IPS DF 6.9 (cell line): ENCODE measurements at places on chromosomes 5 and 9.

DNA sequence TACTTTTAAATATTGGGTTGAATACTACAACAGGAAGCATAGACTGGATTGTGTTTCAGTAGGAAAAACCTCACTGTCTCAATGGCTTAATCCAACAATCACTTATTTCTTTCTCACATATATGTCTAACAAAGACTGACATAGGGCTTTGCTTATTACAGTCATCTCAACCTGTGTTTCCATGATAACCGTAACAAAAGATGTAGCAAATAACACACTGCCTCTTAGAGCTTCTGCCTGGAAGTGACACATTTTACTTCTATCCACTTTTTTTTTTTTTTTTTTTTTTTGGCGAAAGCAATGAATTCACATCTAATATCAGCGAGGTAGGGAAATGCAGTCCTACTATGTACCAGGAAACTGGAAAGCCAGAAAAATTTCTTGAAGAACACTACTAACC is 204.9 kb upstream of the CDKN2B start:
- no peaks in the 10 kb centered on the region for H3K4me1 ChIP-seq
- H3K27me3 ChIP-seq = no peaks in the 10 kb centered on the region
- H3K36me3 ChIP-seq = no peaks in the 10 kb centered on the region
- DNase-seq = no peak

DNA sequence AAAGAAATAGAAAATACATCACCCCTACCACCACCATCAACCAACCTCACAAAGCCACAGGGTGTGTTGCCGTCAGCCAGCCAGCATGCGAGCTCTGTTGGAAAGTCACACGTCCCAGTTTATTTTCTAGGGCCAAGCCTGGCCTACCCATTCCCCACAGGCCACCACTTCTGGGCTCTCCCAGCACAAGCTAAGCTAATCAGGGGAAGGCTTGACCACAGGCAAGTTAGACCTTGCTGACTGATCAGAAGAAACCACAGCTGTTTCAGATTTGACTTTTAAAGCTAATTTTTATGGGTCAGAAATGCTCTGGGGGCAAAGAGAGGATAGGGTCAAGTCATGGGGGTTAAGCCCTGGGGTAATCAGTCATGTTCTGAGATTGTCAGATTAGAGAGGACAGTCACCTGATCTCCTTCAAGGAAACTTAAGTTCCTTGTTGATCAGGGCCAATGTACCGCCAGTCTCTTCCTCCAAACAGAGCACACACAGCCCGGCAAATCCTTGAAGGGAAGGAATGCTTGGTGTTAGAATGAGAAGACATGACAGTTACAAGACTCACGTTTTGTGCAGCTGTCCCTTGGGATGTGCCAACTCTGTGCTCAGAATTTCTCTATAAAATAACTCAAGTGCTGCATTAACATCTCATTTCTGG is 7.6 kb downstream of the SHB start:
- H3K36me3 ChIP-seq = no peaks in the 10 kb centered on the region
- H3K27me3 ChIP-seq = no peaks in the 10 kb centered on the region
- H3K27ac ChIP-seq = no peak overlapping the region

GRCh38 chr9:93294011-93294410 is 110.1 kb downstream of the WNK2 start:
- H3K36me3 ChIP-seq = peaks cover 3% of the 10 kb centered on the region; the same call in 1 of the 2 replicates
- H3K27me3 ChIP-seq = no peaks in the 10 kb centered on the region
- H3K4me3 ChIP-seq = no peak overlapping the region
- DNase-seq = no peak
- H3K27ac ChIP-seq = no peak overlapping the region
- H3K4me1 ChIP-seq = no peaks in the 10 kb centered on the region

DNA sequence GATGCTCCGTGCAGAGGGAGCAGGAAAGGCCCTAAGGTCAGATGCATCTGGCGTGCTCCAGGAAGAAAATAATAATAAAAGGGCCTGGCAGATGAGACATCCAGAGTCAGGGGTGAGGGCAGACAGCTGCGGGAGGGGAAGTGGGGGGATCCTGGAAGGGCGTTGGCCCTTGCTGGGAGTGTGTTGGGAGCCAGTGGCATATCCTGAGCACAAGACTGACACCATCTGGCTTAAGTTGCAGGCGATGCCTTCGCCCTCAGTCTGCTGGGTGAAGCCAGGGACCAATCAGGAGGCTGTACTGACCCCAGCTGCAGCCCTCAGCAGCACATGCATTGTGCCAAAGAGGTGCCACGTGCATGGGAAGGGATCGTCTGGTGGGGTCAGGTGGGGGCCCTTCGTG is 3.8 kb downstream of the OR2V2 start:
- H3K4me3 ChIP-seq = no peak overlapping the region
- no peaks in the 10 kb centered on the region; the same call in 1 of the 2 replicates for H3K4me1 ChIP-seq
- no peak for DNase-seq
- H3K36me3 ChIP-seq = no peaks in the 10 kb centered on the region

- no peak for DNase-seq
- no peaks in the 10 kb centered on the region for H3K4me1 ChIP-seq
- H3K36me3 ChIP-seq = no peaks in the 10 kb centered on the region; the same call in 1 of the 2 replicates
- H3K4me3 ChIP-seq = no peak overlapping the region
- H3K27me3 ChIP-seq = no peaks in the 10 kb centered on the region
- no peak overlapping the region for H3K27ac ChIP-seq
These were observed 99.4 kb downstream of the MTREX start for GRCh38 chr5:55407059-55407684.

- H3K4me3 ChIP-seq = no peak overlapping the region
- no peaks in the 10 kb centered on the region for H3K36me3 ChIP-seq
- H3K27me3 ChIP-seq = no peaks in the 10 kb centered on the region
These were observed 16.2 kb downstream of the PHF2 start for GRCh38 chr9:93592643-93593021.

- no peak overlapping the region for H3K27ac ChIP-seq
- no peaks in the 10 kb centered on the region for H3K36me3 ChIP-seq
- peaks cover 3% of the 10 kb centered on the region; the same call in 1 of the 2 replicates for H3K4me1 ChIP-seq
These were observed 4.6 kb downstream of the HOMER1 start for GRCh38 chr5:79509244-79509885.

- no peaks in the 10 kb centered on the region for H3K27me3 ChIP-seq
- no peaks in the 10 kb centered on the region for H3K36me3 ChIP-seq
- H3K4me3 ChIP-seq = no peak overlapping the region
- H3K27ac ChIP-seq = no peak overlapping the region
- H3K4me1 ChIP-seq = no peaks in the 10 kb centered on the region
These were observed 28.4 kb downstream of the B4GALT1 start for GRCh38 chr9:33138768-33139167.

- H3K4me1 ChIP-seq = no peaks in the 10 kb centered on the region
- no peak for DNase-seq
- no peaks in the 10 kb centered on the region for H3K27me3 ChIP-seq
- no peaks in the 10 kb centered on the region; the same call in 1 of the 2 replicates for H3K36me3 ChIP-seq
- H3K4me3 ChIP-seq = no peak overlapping the region
- no peak overlapping the region for H3K27ac ChIP-seq
These were observed 63.2 kb downstream of the MEGF10 start for GRCh38 chr5:127353796-127354195.

DNA sequence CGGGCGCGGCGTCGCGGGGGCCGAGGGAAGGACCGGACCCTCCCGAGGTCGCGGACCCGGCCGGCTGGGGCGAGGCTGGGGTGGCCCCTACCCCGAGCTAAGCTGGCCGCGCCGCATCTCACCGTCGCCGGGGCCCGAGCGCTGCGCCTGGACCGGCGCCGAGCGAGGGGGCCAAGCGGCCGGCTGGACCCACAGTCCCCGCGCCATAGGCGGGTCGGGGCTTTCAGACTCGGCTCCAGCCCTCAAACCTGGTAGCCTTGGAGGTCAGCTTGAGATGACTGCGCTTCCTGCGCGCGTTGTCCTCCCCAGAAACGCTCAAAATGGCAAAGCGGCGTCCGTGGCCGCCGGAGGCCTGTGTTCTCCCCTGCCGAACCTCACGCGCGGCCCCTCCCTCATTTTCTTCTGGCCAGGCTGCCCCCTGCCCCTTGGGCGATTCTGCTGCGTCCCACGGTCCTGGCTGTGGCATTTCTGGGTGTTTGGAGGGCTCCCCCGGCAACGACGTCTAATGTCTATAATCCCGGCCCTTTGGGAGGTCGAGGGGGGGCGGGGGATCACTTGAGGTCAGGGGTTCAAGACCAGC is 8.7 kb upstream of the GRIN1 start:
- H3K27ac ChIP-seq = no peak overlapping the region
- no peaks in the 10 kb centered on the region for H3K27me3 ChIP-seq
- H3K36me3 ChIP-seq = no peaks in the 10 kb centered on the region

- H3K4me1 ChIP-seq = no peaks in the 10 kb centered on the region
- no peak overlapping the region for H3K4me3 ChIP-seq
- no peak overlapping the region for H3K27ac ChIP-seq
- DNase-seq = no peak
- no peaks in the 10 kb centered on the region for H3K27me3 ChIP-seq
These were observed 100.9 kb downstream of the ATP10B start for GRCh38 chr5:160750938-160751657.

DNA sequence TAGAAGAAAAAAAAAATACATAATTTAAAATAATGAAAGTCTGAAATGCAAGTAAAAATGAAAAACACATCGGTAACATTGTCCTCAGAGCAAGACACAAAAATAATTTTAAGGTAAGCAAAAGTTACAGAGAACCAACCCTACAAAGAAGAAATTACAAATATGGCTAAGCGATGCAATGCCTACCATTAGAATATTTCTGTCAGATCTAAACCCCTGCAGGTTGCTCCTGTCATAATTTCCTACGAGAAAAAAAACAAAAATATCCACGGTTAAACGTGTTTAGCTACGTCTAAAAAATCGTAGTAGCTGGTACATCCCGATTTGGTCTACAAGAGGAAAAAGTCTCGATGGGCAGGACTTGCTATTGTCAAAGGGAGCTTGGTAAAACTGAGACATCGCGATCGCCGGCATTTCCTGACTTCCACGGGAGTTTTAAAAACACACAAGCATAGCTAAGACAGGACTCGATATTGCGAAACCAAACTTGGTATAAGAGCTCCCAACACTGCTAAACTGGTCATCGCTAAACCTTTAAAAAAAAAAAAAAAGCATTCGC is 1.1 kb upstream of the ANXA2R start:
- no peak for DNase-seq
- H3K36me3 ChIP-seq = no peaks in the 10 kb centered on the region
- H3K4me1 ChIP-seq = peaks cover 1% of the 10 kb centered on the region; the same call in 1 of the 2 replicates
- H3K4me3 ChIP-seq = no peak overlapping the region
- peaks cover 80% of the 10 kb centered on the region for H3K27me3 ChIP-seq
- H3K27ac ChIP-seq = no peak overlapping the region
